ENCODE measurements at places on chromosomes 2 and 18. TPM values are rescaled to one million over a fixed set of nuclear protein-coding genes. Genes with fewer than 3 reads are reported as not detected.

DNA sequence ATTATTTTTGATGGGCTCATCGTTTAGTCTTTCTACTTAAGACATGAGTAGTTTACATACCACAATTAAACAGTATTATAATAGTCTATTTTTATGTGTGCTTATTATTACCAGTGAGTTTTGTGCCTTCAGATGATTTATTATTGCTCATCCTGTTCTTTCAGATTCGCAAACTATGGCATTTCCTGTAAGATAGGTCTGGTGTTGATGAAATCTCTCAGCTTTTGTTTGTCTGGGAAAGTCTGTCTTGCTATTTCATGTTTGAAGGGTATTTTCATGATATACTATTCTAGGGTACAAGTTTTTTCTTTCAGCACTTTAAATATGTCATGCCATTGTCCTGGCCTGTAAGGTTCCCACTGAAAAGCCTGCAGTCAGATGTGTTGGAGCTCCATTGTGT lies 101.3 kb downstream of the DNAH7 start:
- no peak for DNase-seq

DNA sequence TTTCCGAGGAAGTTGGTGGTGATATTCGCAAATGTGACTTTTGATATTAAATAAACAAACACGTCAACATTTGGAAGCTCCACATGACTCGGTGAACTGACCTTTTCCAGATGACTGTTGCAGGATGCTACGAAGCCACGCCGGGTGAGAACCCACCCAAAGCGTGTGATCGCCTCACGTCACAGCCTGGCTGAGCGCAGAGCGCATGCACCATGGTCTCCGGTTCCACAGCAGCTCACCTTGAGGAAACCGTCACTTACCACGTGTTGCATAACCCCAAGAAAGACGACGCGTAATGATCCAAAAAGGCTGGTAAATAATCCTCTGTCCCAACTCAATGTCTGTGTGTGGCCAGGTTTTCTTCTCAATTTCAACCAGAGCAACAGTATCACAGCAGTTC lies 64.5 kb upstream of the CTDP1 start:
- no peak for DNase-seq

DNA sequence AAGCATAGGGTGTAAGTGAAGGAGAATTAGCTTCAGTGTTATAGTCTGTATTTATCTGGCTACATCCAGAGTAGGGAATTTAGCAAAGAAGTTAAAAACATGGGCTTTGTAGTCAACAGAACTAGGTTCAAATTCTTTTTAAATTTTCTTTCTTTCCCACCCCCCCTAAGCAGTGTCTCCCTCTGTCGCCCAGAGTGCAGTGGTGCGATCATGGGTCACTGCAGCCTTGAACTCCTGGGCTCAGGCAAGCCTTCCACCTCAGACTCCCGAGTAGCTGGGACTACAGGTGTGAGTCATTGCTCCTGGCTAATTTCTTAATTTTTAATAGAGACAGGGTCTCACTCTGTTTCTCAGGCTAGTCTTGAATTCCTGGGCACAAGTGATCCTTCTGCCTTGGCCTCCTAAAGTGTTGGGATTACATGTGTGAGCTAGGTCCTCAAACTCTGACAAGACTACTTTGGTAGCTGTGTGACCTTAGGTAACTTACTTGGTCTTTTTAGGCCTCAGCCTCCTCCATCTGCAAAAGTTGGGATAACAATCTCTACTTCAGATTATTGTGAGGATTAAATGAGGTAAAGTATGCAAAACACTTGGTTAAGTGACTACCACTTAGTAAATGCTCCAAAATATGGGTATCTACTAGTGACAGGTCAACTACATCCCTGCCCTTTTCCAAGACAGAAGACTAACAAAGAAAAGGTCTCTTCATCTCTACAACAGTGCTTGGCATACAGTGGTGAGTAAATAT lies 17.8 kb downstream of the DOK1 start:
- no peak for DNase-seq

The RRM2 gene
- 33.6 TPM for total RNA-seq

The RFTN2 gene
- 29.4 TPM for total RNA-seq

The IAH1 gene
- 71.6 TPM for total RNA-seq

The CDH7 gene
- total RNA-seq, result not detected

The ANO7 gene
- total RNA-seq, result 1.3 TPM

The SP140 gene
- 1.0 TPM for total RNA-seq
